ENCODE measurements at places on chromosomes 13 and 19. TPM values are rescaled to one million over a fixed set of nuclear protein-coding genes. Genes with fewer than 3 reads are reported as not detected.

- no peak for DNase-seq
Measured at GRCh38 chr19:37505958-37506386, 767 bp upstream of the ZNF793 start.

DNA sequence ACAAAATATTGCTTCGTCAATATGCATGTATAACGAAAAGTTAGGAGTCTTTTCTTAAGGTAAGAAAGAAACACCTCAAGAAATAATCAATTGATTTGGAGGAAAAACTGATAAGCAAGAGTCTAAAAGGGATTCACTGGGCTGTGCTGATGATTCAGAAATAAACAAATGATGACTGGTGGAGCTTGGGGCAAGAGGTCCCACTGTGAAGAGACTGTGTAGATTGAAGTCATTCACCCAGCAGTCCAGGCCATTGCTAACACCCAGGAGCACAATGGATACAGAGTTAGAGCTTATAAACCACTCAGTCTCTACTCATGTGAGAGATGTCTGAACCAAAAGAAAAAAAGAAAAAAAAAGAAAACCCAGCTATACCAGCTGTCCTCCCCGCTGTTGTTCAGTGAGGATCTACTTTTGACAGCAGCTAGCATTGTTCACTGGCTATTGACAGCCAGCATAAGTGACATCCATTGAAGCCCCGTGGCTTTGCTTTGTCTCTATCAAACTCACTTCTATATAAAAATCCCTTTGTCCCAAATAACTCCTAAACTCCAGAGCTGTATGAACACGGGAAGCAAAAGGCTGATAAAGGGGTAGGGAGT is 255.5 kb downstream of the KCTD12 start:
- no peak for DNase-seq

DNA sequence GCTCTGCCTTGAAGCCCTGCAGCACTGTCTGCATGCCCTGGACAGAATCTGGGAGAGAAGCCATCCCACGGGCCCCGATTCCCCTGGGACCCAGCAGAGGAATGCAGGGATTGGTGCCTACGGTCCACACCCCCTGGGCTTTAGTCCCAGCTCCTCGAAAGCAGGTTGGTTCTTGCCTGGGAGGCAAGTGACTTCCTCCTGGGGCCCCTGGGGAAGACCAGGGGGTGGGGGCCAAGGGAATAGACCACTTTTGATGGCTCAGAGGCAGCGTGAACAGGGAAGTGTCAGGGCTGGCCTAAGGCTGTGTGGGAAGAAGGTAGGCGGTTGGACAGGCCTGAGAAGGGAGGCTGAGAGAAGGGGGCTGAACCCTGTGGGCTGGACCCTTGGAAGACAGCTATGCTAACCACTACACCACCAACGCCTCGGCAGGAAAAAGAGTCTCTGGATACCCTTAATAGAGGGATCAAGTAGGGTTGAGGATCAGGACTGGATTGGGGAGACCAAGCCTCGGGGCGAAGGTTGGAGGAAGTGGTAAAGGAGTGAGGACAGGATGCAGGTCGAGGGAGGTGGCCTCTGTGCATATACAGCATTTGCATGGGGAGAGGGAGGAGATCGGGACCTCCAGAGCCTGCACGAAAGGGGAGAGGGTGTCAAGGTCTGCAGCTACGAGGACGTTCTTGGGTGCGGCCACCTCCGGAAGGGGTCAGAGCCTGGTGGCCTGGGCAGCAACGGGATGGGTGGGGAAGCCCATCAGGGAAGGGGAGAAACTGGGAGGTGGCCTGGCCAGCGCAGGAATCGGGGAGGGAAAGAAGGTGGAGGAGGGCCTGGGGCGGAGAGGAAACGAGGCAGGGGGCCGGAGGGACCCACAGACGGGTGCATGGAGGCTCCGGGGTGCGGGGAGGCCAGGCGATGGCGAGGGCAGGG is 709 bp downstream of the DPP9 start:
- DNase-seq, result peak; percentile 62

DNA sequence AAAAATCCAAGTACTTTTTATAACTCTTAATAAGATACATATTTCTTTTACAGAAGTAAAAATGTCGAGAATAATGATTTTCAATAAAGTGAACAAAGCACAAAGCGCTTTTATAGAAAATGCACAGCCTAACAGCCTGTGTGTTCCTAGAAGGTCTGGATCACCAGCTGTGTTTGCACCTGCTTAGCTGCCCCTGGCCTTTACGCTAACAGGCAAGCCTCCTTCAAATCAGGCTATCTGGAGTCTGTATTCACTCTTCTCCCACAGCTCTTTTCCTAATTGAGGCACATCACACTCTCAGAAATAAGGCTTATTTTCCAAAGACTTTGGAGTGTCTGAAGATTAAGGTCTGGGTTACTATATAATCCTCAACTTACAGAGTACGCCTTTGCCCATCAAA is 183.1 kb downstream of the LHFPL6 start:
- no peak for DNase-seq

DNA sequence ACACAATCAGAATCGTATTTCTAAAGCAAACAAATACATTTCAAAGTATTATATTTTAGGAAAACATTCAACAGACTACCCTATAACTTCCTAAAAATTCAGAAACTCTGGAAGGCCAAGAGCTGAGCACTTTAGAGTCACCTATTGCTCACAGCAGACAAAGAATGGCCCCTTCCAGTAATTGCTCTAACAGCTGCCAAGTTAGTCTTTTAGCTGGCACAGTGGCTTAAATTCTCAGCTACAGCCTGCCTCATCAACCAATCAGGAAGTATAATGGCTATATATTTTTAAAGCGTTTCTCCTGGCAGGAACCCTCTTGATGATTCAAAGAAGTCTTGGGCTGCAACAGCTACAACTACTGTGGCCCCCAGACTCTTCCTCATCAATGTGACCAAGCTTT is 14.9 kb upstream of the SLITRK5 start:
- DNase-seq, result no peak

GRCh38 chr13:99008577-99008976 is 30.7 kb upstream of the DOCK9 start:
- no peak for DNase-seq

Gene KLF1
- total RNA-seq, result not detected

Gene FGF22
- 0.29 TPM for total RNA-seq

- peak; percentile 83 for DNase-seq
Measured at GRCh38 chr19:49468746-49469447, 5.1 kb upstream of the FLT3LG start.

DNA sequence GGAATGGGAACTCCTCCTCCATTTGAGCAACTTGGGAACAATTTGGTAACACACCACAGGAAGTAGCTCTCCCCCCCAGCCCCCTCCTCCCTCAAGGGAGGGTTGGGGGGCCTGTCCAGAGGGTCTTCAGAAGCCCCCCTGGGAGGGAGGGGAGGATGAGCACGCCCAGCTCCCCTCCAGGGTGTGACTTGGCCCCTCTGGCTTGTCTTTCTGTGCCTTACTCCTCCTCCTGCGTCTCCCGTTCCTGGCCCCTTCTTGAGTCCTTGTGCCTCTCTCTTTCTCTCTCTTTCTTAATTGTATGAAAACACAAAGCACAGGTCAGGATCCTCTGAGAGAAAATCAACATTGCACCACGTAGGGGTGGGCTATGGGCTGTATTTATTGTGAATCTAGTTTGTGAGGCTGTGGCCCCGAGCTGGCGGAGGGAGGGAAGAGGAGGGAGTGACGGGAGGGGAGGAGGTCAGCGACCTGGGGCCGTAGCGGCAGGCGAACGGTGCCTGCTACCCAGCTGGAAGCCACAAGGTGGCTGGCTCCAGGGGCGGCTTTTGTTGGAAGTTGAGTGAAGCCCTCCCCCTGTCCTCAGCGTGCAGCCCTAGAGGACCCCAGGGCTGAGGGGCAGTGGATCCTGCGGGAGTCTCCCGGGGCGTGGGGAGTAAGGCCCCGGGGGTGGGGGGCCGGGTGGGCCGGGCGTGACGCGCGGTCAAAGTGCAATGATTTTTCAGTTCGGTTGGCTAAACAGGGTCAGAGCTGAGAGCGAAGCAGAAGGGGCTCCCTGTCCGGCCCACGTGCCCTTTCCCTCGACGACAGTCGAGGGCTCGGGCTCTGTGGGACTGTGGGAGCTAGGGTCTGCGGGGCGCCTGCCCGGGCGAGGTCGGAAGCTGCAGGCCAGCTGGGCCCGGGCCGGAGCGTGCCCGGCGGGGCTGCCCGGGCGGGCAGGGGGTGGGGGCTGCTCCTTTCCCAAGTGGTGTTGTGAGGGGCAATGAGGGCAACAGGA is 6.4 kb downstream of the LYL1 start:
- DNase-seq, result no peak

DNA sequence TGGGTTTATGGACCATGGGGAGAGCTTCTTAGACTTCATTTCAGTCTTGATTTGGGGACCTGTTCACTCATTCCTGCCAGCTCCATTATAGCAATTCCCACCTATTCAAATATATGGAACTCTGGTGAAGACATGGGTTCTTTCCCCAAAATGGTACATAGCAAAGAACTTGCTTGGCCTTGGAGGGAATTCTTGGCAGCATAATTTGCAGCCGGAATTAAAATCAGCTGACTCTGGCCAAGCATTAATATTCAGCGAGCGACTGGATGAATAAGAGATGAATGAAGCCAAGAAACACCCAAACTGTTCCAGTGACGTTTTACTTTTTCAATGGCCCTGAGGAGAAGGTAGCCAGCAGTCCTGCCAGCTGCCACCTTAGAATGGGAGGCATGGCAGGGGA is 88.4 kb upstream of the SOX1 start:
- no peak for DNase-seq

DNA sequence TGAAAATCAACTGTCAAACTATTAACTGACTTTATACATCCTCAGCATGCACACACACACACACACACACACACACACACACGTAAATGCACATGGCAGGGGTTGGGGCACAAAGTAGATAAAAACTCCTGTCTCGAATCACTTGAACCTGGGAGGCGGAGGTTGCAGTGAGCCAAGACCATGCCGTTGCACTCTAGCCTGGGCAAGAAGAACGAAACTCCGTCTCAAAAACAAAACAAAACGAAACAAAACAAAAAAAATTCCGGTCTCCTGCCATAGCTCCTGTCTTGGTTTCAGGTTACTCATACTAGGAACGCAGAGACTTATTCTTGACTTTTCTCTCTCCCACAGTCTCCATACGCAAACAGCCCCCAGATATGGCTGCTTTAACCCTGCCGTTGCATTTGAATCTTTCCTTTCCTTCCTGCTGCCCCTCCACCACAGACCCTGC is 148.9 kb downstream of the SHISA2 start:
- DNase-seq, result no peak

Gene ZNF737
- total RNA-seq, result 65.6 TPM
